ENCODE measurements at places on chromosomes 16 and 17.
A peak's percentile ranks its signal among the peaks of the same experiment; 100 is the strongest.

DNA sequence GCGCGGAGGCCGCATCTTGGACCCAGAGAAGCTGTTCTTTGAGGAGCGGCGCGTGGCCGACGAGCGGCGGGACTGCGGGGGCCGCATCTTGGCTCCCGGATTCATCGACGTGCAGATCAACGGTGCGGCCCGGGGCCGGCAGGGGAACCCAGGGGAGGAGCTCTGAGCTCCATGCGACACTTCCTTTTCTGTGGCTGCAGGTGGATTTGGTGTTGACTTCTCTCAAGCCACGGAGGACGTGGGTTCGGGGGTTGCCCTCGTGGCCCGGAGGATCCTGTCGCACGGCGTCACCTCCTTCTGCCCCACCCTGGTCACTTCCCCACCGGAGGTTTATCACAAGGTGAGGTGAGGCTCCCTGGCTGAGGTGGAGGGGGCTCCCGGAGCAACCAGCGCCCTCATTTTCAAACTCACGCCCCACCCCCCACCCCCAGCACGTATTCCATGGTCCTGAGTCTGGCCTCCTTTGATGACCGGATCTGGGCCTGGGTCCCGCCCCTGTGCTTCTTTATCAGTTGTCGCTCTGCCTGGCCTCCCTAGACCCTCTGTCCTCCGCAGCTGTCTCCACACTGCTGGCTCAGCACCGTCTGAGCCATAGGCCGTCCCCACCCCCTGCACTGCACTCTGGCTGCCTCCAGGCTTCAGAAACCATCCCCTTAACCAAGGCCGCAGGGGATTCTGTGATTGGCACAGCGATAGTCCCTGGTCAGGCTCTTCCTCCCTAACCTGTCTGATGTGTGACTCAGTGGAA lies 787 bp downstream of the AMDHD2 start:
- peak; percentile 45 for DNase-seq

DNA sequence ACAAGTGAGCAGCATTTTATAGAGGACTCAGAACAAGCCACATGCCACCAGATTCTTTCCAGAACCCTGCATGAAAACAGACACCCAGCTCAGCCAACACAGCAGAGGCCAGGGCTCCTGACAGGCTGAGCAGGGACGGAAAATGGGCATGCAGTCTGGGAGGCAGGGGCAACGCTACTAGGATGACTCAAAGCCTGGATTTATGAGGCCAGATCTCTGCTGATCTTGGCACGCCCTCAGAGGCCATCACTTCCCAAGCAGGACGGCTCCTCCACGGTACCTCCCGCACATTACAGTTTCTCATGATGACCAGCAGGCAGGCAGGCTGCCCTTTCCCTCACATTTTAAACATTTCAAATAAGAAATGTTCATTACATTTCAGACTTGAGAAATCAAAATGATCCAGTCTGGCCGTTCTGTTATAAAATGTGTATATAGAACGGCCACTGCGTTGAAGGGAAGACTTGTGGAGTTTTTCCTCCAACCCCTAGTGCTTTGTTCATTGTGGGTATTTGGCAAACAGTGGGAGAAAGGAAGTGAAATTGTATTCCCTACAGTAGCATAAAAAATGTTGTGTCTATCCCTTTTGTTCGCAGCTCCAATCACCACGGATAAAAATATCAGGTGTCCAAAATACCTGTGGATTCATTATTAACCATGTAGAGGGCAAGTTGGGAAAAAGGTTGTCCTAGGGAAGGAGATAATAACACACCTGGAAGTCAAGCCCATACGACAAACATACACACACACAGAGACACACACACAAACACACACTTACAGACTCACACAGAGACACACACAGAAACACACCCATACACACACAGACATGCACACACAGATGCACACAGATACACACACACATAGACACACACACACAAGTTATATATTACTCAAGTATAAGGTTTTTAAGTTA lies 64.8 kb upstream of the ADAMTS18 start:
- no peak for DNase-seq

DNA sequence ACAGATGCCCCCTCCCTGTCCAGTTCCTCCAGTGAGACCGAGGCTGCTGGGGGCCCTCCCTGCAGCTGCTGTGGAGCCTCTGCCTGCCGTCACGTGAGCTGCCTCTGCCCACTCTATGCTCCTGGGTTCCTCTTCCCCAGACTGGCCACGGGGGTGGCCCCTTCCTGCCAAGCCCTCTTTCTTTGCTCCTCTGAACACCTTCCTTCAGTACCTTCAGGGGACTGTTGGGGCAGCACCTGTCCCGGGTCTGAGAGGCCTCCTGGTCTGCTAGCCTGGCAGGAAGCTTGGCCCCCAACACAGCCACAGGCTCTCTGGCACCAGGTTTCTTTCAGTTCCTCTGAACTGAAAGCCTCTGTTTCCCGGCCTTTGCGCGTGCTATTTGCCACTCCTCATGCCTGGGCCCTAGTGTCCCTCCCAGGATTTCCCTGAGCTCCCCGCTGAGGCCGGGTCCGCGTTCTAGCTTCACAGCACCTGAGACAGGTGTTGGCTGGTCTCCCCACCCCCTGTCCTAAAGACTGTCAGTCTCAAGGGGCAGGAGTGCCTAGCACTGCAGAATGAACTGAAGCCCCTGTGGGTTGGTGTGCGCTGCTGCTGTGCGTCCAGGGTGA lies 6.6 kb upstream of the ATP6V0C start:
- DNase-seq: no peak

DNA sequence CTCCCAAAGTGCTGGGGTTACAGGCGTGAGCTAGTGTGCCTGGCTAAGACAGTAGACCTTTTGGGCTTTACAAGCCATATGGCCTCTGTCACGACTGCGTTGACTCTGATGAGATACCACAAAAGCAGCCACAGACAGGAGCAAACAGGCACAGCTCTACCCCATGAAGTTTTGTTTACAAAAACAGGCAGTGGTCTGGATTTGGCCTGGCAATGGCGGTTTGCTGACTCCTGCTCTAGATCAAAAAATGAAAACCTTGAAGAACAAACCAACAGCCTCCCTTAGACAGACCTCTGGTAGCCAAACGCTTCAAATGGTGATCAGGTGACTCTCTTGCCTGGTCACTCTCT lies 20.7 kb downstream of the SLC43A2 start:
- DNase-seq: no peak

GRCh38 chr17:68509141-68510057 lies 2.8 kb upstream of the PRKAR1A start:
- DNase-seq: no peak

GRCh38 chr17:7951143-7951792 lies 19.3 kb downstream of the CNTROB start:
- no peak for DNase-seq

DNA sequence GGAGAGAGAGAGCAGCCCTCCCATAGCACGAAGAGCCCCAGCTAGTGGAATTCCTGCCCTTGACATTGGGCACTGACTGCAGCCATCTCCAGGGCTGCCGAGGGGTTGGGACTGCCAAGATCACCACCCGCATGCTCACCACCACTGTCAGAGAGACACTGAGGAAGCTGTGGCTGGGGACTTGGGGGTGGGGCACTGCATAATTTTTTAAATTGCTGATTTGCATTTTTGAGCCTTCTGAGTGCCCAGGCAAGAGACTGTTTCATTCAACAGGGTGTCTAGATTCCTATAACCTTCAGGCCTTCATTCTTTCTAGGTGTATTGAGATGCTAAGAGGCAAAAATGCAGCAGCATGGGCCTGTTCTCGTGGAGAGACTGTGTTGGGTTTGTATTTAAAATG lies 9.0 kb upstream of the EPX start:
- DNase-seq: no peak

GRCh38 chr16:65749506-65749905 lies 617.0 kb upstream of the CDH5 start:
- no peak for DNase-seq

DNA sequence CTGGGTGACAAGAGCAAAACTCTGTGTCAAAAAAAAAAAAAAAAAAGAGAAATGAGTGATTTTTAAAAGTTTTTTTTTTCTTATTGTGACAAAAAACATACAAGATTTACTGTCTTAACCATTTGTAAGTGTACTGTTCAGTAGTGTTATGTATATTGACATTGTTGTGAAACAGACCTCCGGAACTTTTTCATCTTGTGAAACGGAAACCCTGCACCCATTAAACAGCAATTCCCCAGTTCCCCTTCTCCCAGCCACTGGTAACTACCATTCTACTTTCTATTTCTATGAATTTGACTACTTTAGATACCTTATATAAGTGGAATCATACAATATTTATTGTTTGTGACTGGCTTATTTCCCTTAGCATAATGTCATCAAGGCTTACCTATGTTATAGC lies 18.7 kb downstream of the DUS2 start:
- DNase-seq: no peak

DNA sequence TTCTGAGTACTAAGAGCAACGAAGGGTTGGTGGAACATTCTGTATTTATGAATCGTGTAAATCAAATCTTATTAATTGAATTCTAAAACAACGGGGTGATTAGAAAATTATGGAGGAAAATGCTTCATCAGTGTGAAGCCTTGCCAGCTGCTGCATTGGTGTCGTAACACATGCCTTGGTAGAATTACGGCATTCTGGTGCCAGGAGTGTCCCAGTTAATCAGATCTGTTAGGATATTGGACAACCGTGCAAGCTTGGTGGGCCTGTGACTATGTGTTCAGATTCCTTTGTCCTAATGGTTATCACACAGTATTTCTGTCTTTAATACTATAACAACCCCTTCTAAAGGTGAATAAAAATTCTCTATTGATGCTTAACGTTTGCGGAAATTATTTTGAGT lies 44.2 kb upstream of the TANC2 start:
- no peak for DNase-seq

DNA sequence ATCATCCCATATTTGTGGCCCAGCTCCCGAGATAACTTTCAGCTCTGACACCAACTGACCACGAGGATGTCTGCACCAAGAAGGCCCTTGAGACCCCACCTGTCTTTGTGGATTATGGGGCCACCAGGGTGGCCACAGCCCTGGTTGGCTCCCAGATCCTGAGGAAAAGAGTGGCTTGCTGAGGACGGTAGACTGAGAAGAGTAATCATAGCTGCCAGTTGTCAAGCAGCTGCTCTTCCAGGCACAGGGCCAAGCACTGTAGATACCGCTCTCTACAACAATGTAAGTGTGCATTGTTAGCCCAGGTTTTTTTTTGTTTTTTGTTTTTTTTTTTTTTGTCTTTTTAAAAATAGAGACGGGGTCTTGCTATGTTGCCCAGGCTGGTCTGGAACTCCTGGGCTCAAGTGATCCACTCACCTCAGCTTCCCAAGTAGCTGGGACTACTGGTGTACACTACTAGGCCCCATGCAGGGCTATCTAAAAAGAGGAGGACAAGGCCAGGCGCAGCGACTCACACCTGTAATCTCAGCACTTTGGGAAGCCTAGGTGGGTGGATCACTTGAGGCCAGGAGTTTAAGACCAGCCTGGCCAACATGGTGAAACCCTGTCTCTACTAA lies 9.6 kb downstream of the ZNF205 start:
- no peak for DNase-seq

DNA sequence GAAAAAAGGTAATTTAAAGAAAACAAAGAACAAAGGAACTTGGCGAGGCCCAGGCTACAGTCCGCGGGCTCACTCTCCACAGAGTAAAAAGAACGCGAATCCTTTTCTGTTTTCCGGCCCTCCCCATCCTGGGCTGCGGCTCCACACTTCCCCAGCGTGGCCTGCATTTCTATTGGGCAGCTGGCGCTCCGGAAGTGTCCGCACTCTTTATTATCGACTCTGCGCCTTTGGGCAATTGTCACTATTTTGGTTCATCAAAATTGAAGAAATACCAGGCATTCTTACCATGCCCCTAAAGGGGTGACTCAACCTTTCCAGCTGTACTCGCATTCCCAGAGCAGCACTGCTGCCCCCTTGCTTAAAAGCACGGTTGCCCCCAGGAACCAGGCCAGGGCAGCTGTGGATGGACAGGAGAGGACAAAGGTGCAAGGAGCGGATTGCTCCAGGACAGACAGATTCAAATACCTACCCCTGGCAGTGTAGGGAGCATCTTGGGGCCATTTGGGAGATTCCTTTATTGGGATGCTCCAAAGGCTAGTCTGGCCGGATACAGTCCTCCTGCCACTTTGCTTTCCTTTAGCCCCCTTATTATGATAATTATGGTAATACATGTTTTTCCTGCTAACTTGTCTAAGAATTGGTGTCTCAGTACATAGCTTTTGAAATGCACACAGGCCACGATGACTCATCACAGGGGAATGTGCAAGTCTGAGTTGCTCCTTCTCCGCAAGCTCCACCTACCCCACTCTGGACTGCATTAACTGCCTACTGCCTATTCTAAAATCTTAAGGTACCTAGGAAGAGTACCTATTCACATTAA lies 985 bp upstream of the SLFN12 start:
- DNase-seq: peak; percentile 97

DNA sequence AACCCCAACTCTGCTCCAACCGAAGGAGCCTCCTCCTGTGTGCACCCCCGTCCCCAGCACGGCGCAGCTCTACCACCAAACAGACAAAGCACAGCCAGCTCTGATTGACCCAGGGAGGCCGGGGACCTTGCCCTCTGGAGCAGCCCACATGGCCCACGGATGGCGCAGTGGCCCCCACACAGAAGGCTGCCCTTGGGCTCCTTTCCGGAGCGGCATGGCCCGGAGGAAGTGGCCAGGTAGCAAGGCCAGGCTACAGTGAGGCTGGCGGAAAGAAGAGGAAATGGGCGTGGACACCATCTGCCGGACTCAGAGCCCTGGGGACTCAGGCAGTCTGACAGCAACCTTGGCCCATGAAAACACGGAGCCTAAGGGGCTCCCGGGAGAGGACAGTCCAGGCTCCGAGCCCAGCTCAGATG lies 19.9 kb upstream of the ZC3H18 start:
- no peak for DNase-seq

DNA sequence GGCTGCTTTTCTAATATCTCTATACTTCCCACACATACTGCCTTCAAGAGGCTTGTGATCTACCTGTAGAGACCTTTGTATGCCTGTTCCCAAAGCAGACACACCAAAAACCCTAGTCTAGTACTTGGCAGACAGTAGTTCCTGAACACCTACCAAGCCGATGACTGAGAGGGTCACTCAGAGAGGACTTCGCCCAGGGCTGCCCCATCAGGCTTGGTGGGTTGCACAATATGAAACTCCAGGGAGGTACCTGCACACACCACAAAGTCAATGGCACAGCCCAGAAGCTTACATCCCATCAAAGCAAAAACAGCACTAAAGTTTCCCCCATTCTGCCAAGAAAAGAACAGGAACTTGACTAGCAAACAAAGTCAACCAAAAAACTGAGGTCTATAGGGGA lies 30.3 kb downstream of the ASPA start:
- DNase-seq: peak; percentile 15

- DNase-seq: no peak
Observed at GRCh38 chr17:80318166-80318565, 57.5 kb downstream of the RNF213 start.

- DNase-seq: peak; percentile 89
Observed at GRCh38 chr17:74493331-74493833, 26.9 kb downstream of the CD300A start.

- DNase-seq: no peak
Observed at GRCh38 chr17:33874617-33875060, 380.4 kb upstream of the CCL2 start.

DNA sequence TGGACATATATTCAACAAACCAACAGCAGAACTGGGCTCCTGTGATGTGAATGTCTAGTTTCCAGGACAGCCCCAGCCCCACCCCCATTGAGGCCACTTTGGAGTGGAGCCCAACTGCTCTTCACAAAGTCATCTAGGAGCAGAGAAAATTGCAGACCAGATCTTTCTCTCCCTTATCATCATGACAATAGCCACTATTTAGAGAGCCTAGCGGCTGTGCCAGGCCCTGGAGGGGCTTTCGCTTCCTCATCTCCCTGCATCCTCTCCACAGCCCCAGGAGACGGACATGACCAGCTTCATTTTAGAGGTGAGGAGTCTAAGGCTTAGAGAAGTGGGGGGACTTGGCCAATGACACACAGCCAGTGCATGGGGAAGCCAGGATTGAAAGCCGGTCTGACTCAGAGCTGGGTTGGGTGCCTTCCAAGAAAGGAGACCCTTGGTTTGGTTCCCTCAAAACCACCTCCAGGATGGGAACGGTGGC lies 1.4 kb downstream of the PRSS8 start:
- no peak for DNase-seq
